Stimulated activated CD4-positive, alpha-beta T cell treated with anti-CD3 and anti-CD28 coated beads, Interleukin-1b, Interleukin-23, amount 100 ng/mL, for 1 hour (primary cell): ENCODE measurements at places on chromosomes 16 and 17.

DNA sequence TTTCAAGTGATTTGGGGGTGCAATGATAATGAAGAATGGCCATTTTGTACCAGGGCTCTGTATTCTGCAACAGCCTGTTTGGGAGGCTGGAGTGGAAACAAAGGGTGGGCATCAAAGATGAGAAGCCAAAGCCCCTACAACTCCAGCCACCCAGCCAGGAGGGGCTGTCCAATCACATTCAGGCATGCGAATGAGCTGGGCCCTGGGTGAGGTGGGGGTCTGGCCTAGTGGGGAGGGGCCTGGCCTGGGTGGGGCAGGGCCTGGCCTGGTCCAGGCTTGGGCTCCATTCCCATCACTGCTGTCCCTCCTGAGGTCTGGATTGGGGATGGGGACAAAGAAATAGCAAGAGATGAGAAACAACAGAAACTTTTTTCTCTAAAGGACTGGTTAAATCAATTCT, 6.4 kb downstream of the AOC3 start:
- no peak for DNase-seq

GRCh38 chr16:2988590-2989099, 8.4 kb upstream of the PKMYT1 start:
- no peak for DNase-seq

DNA sequence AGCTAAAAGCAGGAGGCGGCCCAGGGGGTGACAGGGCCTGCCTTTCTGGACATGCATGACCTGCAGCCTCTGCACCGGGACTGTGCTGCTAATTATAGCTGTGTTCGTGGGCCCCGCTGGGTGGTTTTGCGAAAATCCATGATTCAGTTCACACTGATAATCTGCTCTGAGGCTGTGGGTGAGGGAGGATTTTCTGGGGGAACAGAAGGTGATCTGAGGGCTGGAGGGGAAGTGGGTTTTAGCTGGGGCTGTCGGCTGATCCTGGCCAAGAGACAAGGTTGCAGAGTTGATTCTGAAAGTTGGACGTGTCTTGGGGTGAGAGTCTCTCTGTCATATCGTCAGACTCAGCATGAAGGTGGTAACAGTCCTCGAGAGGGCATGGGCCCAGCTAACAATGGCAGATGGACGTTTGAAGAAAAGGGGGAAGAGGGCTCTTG, 187.5 kb upstream of the ZNF469 start:
- no peak for DNase-seq

GRCh38 chr16:58684001-58684353, 593 bp downstream of the SLC38A7 start:
- DNase-seq = no peak
